Effector memory CD4-positive, alpha-beta T cell (primary cell): ENCODE measurements at places on chromosomes 2 and 18.

GRCh38 chr2:74204436-74204835 lies 6.0 kb downstream of the MTHFD2 start:
- no peak for DNase-seq

DNA sequence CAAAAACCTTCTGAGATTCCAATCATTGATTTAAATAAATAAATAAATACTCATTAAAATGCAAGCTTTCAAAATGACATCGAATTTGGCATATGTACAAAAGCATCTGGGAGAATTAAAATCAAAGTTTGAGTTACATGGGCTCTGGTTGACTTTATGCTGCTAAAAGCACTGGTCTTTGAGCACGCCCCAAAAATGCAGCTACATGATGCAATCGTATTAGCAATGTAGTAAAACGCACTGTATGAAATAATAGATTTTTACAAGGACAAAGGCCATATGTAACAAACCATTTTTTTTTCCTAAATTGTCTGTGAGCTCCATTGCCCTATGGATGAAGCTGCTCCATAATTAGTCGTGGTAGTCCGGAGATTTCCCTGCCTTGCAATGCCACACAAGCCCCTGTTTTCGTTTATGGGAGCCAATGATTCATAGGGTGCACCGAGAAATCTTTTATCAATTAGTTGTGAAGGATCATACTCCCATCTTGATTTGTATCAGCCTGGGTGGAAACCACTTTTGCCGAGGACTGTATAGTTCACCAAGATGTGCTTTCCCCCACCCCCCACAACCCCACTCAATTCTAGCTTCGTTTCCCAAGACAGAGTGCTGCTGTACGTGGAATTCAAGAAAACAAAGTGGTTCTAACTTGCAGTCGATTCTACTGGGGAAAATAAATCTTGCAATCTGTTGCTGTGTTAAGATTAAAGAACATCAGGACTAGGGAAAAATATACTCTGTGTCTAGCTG lies 268.4 kb downstream of the IRS1 start:
- no peak for DNase-seq

- no peak for DNase-seq
Measured at GRCh38 chr18:60549338-60549960, 176.9 kb upstream of the MC4R start.

- DNase-seq: no peak
Measured at GRCh38 chr2:215775106-215775505, 238.2 kb downstream of the MREG start.

- DNase-seq: no peak
Measured at GRCh38 chr18:63146828-63147409, 172.7 kb downstream of the BCL2 start.

DNA sequence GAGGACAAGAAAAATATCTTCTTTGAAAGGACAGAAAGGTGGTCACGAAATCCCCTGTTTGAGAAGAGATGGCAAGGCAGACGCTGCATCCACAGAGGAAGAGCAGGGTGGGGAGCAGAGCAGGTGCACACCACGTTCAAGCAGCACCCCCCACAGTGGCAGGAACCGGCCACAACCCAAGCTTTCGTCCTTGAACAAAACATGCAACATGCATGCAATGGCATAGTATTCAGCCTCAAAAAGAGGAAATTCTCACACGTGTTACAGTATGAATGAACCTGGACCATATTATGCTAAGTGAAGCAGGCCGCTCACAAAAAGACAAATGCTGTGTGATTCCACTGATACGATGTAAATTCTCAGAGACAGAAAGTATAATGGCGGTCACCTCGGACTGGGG lies 51.4 kb downstream of the CMPK2 start:
- DNase-seq: no peak

- DNase-seq: no peak
Measured at GRCh38 chr2:55111230-55111569, 60.9 kb upstream of the RTN4 start.
